T47D (cell line): ENCODE measurements at places on chromosomes 3 and 15.

- no peak for DNase-seq
Measured at GRCh38 chr3:112093180-112093522, 7.0 kb downstream of the C3orf52 start.

GRCh38 chr3:190269101-190269500 lies 53.1 kb downstream of the CLDN1 start:
- no peak for DNase-seq

DNA sequence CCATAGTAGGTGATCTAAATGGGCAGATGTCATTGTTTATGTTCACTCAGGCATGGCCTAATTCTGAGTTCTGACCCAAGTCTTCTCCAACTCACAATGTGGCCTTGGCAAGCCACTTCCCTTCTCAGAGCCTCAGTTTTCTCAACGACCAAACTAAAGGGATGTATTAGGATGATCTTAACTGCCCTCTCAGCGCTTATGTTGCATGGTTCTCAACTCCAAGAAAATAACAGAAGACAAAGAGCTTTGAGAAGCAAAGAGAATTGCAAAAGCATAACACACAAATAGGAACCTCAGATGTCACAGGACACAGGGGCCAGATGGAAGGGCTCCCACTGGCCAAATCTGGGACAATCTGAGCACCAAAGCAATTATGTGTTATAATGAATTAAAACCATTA lies 8.6 kb downstream of the RHCG start:
- DNase-seq, result no peak

DNA sequence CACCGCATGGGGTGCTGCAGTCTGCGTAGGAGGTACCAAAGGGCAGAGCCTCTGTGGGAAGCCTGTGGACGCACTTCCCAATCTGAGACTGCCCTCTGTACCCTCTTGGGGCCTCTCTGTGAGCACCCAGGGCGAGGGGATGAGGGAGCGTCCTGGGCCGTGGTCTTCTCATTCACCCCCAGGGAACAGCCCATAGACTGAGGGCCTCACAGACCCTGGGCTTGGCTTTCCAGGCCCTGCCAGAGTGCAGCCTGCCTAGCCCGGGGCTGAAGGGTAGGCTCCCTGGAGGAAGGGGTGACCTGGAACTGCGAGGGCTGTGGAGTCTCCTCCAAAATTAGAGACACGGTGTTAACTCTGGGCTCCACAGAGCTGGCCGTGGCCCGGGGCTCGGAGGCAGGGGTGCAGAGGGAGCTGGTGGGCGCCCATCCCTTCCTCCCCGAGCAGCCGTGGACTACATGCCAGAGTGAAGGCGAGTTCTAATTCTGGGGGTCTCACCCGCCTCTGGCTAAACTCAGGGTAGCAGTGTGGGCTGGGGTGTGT lies 468 bp upstream of the SPTBN5 start:
- DNase-seq, result no peak

GRCh38 chr15:100330629-100331215 lies 11.1 kb downstream of the ADAMTS17 start:
- DNase-seq, result no peak

DNA sequence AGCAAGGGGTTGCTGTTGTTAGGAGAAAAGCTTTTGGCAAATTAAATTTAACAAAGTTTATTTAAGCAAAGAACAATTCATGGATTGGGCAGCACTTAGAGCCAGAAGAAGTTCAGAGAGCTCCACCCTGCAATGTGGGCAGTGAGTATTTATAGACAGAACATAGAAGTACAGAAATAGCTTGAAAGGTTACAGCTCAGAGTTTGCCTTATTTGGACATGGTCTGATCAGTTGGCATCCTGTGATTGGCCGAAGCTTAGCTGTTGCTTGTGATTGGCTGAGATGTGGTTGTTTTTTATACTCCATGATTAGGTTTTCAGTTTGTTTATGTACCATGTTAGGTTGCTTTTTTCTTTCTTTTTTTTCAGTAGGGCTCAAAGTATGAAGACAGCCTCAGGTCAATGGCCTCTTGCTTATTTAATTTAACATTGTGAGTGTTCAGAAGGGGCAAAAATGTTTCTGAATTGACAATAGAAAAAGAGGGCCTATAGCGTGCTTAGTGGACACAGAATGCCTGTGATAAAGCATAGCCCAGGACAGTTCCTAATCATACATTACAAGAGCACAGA lies 293.8 kb downstream of the IGSF11 start:
- no peak for DNase-seq

DNA sequence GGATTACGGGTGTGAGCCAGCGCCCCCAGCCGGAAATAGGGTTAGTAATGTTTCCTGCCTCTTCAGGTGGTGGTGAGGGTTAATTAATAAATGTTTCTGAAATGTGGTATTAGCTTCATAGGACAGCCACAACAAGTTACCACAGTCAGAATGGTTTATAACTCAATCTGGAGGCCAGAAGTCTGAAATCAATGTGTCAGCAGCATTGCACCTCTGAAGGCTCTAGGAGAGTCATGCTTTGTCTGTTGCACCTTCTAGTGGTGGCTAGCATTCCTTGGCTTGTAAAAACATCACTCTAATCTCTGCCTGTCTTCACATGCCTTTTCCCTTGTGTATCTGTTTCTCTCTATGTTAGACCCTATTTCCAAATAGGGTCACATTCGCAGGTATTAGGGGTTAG lies 7.8 kb upstream of the RPSA start:
- no peak for DNase-seq

DNA sequence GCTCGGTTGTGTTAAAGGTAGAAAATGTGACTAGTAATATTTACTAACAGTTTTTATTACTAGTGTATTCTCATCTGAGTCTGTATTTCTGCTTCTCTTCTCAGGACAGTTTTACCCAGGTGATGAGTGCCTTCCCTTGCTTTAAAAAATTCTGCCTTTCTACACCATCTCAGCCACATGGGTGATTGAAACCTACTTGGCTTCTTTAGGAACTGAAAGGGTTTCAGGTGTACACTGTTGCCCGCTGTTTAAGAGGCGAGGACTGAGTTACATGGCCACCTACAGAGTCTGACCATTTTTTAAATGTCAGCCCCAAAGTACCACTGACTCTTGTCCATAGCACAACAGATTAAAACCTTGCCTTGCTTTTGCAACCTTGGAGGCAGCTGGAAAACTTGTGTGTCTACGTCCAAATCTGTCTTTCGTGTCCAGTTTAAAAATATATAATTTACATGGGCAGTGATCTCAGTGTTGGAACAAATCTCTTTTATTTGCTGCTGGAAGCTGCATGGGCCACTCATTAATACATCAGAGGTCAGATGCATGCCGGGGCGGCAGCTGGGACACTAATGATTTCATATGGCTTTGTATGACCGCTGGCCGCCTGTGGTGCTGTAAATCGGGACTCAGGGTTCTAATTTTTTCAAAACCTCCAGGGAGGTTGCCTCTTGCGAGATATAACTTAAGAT lies 44.6 kb downstream of the TRIM71 start:
- no peak for DNase-seq

GRCh38 chr3:149547954-149548668 lies 73.6 kb downstream of the TM4SF4 start:
- DNase-seq, result peak; percentile 87

- DNase-seq, result no peak
Measured at GRCh38 chr3:134311265-134311664, 60.6 kb upstream of the RYK start.

DNA sequence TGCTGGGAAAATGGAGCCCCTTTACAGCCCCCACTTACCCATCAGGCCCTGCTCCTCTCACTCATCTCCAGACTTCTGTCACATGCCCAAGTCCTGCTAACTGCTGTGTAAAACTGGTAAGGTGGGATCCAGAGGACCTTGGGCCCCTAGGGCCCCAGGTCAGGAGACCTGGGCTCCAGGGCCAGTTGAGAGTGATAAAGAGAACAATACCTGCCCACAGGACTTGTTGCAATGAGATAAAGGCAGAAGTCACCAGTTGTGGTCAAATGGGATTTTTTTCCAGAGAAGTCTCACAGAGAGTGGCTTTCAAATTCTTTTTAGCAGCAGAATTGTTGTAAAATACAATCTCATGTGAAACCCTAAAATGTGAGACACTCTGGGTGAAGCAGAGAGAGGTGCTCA lies 753 bp downstream of the FURIN start:
- DNase-seq, result no peak

DNA sequence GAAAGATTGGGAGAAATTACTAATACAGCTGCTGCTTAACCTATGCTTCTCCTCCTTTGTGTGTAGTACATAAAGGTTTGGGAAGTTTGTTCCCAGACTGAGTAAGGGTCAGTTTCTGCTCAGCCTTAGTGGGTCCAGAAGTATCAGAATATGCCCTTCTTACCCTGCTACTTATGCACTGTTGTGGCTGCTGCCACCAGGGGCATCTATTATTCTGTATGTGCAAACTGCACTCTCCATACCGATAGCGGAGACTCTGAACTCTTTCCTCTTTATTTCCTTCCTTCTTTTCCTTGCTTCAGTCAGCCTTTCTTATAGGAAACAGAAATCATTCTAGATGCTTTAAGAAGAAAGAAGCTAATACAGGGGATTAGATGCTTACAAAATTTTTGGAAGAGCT lies 4.0 kb downstream of the NEDD4 start:
- no peak for DNase-seq

GRCh38 chr3:105513886-105514285 lies 147.2 kb downstream of the ALCAM start:
- DNase-seq, result peak; percentile 61

DNA sequence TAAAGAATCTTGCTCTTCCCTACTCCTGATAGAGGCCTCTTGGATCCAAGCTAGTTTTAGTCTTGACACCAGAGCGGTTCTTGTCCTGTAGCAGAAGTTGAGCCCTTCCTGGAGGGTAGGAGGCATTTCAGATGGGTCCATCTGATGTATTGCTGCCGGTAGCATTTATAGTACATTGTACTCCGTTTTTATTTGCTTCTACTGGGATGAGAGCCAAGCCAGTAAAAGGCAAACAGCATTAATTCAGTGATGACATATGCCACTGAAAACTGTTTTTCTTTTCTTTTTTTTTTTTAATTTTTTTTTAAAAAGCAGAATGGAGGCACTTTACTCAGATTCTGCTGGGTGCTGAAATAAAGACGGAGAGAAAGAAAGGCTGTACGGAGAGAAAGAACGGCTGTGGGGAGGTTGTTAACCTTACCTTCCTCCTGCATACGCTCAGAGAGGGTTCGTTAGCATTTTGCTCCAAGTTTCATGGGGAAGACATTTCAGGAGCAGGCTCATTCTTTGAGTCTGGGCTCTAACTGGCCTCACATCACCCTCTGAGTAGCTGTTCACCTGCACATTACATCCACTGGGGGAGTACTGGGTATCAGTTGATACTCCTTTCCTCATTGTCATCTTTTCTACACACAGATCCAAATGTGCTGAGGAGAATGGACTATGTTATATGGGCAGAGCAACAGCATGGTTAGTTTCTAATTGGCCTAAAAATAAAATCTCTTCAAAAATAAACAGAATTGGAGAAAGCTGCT lies 161.5 kb downstream of the FEZF2 start:
- no peak for DNase-seq

- DNase-seq, result no peak
Measured at GRCh38 chr3:178103140-178103539, 433.1 kb upstream of the KCNMB2 start.

GRCh38 chr3:48989126-48989795 lies 780 bp upstream of the P4HTM start:
- DNase-seq, result no peak

- DNase-seq, result peak; percentile 15
Measured at GRCh38 chr3:150319900-150320299, 88.2 kb upstream of the TSC22D2 start.

- DNase-seq, result no peak
Measured at GRCh38 chr3:160768918-160769317, 12.9 kb downstream of the PPM1L start.

DNA sequence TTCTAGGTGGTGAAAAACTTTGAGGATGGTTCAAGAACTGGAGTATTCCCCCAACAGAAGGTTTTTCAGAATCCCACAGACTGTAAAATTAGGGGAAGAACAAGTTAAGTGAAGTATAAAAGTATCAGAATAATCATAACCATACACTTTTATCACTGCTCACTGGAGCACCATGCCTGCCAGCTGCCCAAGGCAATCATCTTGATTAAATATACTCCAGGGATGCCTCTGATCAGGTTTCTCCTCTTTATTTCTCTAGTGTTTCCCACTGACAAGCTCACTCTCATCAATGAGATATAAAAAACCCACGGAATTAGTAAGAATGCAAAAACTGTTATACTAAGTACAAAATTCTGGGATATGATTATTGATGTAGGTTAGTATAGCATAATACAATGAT lies 108.0 kb downstream of the STAG1 start:
- DNase-seq, result no peak

DNA sequence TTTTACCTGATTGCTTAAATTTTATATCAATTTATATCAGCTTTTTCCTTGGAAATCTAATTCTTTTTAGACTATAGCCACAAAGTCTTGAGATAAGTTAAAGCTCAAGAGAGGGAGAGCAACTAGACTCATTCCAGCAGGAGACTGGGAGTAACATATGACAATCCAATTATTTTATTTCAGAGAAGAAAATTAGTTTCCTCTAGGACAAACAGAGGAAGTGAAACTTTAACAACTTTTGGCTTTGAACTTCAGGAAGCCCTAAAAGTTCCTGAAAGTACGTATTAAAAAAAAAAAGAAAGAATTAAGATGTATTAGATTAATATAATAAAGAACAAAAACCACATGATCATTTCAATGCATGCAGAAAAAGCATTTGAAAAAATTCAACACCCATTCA lies 13.9 kb upstream of the UBE2E2 start:
- no peak for DNase-seq

- no peak for DNase-seq
Measured at GRCh38 chr15:72912996-72913395, 129.4 kb upstream of the ADPGK start.

DNA sequence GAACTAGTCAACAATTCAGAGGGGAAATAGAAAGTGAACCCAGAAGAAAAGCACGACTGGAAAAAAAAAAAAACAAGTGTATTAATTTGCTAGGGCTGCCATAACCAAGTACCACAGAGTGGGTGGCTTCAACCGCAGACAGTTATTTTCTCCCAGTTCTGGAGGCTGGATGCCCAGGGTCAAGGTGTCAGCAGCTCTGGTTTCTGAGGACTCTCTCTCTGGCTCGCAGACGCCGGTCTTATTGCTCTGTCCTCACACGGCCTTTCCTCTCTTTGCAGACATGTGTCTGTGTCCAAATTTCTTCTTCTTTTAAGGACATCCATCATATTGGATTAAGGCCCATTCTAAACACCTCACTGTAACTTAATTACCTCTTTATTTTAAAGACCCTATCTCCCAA lies 291.8 kb downstream of the XXYLT1 start:
- DNase-seq, result no peak

- DNase-seq, result no peak
Measured at GRCh38 chr3:112560307-112560706, 1.5 kb downstream of the ATG3 start.

DNA sequence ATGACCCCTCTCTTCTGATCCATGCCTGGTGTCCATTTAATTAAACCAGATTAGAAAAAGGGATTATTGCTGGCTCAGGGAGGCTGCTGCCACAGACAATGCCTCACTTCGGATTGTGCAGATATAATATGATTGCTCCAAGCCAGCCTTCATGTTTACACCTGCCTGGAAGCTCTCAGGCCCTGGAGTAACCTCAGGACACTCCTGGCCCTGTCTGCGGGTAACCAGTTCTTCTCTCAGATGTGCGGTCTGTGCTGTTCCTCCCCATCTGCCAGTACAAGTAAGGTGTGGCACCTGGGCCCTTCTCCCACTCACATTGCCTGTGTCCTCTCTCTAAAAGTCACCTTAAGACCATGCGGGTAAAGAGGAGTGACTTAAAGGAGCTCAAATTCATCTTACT lies 8.8 kb upstream of the GOLGA8J start:
- DNase-seq, result no peak

GRCh38 chr3:38707730-38708129 lies 58.2 kb upstream of the SCN5A start:
- DNase-seq, result no peak
